ENCODE measurements at places on chromosomes 7 and 10.

DNA sequence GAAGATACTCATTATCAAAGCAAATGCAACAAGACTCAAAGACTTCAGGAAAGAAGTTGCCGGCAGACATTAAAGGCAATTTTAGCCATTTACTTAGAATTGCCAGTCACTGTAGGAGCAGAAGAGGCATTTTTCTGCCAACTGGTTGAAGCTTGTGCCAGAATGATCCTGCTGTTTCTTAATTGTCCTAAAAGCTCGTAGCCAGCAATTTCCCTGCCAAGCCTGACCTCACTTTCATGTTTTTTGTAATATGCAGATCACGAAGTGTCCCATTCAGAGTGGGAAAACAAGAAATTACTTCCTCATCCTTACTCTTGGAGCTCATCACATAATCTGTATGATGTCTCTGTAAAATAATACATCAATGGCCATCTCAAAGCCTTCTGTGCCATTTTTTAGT, 130.9 kb upstream of the ANKRD1 start:
- DNase-seq, result no peak

DNA sequence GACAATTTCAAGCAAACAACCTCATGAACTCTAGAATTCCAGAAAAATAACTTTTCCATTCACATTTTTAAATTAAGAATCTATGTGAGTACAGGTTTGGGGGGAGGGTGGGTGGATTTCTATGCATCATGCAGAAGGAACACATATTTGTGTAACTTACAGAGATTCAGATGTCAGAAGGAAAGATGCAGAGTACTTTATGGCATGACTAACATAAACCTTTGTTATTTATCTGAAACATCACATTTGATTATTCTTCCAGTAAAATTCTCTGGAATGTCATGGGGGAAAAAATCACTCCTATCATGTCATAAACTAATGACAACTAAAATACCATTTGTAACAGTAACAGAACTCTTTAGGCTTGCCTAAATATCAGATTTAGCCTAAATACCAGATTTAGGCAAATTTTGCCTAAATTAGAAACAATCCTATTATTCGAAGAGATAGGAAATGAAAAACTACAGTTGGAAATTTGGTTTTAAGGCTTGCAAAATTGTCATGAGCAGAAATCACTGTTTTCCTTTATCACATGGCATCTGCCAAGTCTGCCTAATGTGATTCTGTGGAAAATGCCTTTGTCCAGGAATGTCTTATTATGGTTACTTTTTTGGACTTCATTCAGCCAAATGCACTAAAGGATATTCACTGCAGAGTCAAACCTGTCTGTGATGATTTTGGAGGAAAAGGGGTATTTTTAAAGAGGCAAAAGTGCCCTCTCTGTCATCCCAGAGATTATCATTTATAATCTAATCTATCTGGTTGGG, 527.7 kb upstream of the CELF2 start:
- no peak for DNase-seq

GRCh38 chr10:120459185-120459584, 2.2 kb downstream of the PLPP4 start:
- DNase-seq, result no peak

- DNase-seq, result no peak
Measured at GRCh38 chr7:92546856-92547497, 18.4 kb downstream of the RBM48 start.

GRCh38 chr7:101843293-101844271, 26.2 kb downstream of the CUX1 start:
- DNase-seq, result no peak

DNA sequence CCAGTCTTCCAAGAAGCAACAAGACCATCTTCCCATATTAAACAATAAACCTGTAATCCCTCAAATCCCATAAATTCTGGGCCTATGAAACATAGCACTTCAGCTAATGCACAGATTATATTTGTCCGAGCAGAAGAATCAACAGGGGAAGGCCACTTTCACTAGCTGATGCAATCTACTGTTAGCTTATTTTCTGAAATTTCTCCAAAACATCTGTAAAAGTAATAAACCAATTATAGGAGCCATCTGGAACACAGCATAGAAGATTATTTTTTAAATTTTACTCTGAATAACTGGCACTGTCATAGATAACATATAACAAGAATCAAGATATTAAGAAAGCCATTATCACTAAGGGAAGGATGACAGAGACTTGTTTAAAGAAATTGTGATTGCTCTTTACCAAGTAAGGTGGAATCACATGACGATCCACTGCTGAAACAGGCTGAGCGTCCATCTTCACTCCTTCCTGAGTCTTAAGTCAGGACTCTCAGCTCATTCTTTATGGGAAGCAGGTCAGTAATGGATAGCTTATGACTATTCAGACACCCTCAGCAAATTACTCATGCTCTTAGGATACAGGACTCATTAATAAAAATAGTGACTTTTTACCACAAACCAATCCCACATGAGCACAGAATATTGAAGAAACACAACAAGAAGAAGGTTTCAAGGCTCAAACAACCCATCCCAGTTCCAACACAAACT, 719.5 kb downstream of the XPNPEP1 start:
- DNase-seq, result no peak

GRCh38 chr7:123639631-123640030, 16.0 kb upstream of the LMOD2 start:
- DNase-seq, result no peak

DNA sequence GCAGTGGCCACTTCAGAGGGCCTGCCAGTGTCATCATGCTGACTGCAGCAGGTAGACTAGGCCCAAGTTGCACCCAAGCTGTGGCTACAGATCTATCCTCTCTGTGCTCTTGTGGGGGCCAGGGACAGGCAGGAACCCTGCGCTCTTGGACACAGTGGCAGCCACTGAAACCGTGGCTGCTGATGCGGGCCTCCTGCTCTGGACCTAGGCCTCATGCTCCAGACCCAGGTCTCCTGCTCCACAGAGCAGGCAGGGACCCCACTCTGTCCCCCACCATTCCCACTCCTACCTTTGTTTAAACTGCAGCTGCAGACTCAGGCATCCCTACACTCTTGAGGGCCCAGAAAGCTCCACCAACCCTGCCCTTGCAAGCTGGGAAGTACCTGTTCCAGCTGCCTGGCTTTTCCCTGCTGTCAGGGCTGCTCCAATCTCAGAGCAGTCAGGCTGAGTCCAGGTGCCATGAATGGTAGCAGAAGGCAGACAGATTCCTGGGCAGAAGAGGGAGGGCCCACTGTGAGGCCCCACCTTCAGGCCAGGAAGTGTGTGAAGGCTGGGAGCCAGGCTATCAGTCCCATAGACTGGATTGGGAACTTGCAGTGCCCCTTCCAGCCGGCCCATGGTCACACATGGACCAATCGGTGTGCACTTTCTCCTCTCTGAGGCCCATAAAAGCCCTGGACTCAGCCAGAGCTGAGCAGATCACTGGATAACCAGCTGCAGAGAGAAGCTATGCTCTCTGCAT, 634.0 kb upstream of the SEMA3D start:
- DNase-seq, result no peak

Data from MM.1S (cell line).